Effector memory CD4-positive, alpha-beta T cell (primary cell): ENCODE measurements at places on chromosomes 11 and 22.

GRCh38 chr22:45298934-45299505 is 10.7 kb upstream of the FAM118A start:
- DNase-seq = no peak

GRCh38 chr22:24134090-24134846 is 47.0 kb upstream of the SUSD2 start:
- DNase-seq = peak; percentile 36

DNA sequence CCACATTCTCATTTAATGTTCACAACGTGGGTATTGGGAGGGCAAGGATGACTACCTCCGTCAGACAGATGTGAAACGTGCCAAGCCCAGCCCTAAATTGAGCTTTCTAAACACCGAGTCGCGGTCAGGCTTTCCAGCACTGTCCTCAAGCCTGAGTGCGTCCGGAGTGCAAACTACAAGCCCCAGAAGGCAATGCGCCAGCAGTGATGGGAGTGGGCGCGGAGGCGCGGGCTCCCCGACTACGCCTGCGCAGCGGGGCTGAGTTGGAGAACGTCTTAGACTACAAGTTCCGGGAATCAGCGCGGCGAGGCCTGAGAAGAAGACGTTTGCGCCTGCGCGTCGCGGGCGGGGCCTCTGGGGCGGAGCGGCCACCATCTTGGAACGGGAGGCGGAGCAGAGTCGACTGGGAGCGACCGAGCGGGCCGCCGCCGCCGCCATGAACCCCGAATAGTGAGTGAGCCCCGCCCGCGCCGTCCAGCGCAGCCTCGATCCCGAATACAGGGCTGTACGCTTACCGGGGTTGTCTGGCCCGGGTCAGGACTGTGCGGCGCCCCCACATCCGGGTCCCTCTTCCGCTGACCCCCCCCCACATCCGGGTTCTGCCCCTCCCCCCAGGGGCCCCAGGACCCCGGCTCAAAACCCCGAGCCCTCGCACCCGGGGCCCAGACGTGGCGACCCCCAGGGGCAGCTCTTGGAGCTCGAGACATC is at the start of gene RAB1B:
TSS of gene RAB1B (plus strand) at position 396 of the 708 bp plus-strand sequence. CDS start at position 437, 41 bp downstream.
- DNase-seq = peak; percentile 100

DNA sequence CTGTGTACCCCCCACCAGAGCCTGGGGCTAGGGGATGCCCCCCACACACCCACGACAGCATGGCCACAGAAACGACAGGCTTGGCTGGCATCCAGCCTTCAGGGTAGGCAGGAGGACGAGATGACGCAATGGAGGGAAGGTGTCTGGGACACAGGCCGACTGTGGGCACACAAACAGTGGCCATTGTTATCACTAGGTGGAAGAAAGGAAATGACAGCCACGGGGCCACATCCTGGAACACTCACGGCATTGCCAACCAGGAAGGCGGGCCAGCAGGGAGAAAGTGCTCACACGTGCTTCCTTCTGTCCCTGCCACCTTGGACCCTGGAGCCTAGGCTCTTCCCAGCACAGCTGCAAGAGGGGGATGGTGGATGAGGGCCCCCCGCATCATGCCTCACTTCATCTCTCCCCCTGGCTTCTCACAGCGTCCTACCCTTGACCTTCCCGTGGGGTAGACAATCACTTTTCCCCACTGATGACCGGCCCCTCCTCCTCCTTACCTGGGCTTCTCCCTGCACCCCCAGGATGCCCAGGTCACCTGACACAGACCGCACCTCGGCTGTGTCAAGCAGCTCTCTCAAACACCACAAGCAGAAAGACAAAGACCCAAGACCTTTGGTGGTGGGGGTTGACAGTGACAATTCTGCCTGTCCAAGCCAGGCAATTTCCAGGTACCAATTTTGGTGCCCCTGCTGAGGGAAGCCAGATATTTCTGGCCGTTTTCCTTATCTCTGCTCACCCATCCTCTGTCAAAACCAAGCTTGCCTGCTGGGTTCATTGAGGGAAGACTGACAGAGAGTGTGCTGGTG is 8.6 kb downstream of the PLA2G6 start:
- DNase-seq = peak; percentile 35

DNA sequence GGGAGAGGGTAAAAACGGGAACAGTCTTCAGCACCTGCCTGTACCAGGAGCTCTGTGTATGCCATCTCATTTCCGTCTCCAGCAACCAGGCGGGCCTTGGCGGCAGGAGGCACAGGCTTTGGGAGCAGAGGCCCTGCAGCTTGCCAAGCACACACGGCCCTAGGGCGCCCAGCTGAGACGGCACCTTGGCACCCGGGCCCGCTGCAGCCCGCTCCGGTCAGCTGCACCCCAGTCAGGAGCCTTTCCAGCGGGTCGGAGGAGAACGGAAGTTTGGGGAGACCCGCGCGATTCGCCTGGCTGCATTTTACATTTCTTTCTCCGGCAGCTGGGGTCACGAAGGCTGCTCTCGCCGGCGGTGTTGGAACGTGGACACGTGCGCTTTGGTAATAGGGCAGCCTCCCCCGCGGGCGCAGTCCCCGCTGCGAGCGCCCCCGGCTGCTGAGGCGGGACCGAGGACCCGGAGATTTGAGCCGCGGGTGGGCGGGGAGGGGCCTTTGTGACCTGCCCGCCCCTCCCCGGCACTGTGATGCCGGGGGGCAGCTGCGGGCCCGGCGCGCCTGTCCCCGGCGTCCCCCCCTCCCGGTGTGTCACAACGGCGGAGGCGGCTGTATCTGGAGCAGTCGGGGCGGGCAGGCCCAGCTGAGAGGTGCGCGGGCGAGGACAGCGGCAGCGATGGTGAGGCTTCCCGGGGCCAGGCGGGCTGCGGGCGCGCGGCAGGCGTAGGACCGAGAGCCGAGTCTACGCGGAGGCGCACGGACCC is at the start of gene TUBA8:
TSS of gene TUBA8 (plus strand) at position 616 of the 760 bp plus-strand sequence. CDS start at position 673, 57 bp downstream.
- DNase-seq = no peak

DNA sequence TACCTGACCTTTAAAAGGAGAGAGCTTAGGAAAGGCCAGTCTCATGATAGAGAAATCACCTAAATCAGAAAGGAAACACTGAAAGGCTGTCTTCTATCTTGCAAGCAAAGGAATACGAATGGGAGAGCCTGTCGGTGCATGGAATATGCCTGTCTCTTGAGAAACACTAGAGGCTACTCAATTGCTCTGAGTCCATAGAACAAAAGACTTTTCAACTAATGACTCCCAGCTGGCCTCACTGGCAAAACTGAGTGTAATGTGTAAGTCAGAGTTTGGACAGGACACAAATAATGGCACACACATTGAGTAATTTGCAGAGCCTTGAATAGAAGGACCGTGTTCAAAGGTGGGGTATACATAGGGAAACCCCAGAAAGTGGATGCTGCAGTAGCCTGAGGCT is 171.0 kb upstream of the ARHGAP20 start:
- no peak for DNase-seq

DNA sequence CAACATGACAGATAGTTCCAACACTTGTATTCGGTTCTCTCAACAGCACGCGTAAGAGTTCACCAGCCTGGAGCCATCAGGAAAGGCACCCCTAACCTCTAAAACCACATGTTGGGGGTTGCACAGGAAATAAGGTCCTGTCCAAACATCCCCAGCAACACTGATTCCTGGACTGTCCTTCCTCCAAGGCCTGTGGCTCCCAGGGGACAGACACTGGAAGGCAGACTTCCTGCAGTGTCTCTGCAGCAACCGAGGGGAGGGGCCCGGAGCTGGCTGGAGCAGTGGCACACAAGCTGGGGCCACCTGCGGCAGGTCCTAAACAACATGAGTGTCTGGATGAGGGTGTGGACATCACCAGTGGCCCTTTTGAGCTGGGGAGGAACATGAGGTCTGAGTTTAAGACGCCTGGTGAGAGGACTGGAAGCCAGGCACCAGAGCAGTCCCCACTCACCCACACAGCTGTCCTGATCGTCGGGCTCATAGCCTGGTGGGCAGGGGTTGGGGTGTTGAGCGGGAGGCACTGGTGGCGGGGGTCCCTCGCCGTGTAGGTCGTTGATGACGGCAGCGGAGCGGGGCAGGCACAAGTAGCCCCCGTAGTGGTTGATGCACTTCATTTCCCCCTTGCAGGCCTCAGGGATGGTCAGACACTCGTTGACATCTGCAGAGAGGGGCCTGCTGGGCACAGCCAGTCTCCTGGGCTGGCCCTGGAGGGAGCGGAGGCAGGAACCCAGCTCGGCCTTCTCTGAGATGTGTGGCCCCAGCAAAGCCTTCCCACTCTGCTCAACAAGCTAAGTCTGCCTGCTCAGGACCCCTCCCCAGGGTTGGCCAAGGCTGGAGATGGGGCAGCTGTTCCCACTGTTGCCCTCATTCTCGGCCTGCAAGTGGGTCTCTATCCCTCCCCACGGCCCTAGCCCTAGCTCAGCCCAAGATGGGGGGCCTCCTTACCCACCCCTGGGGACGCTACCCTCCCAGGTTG is 1.6 kb downstream of the EFEMP2 start:
- DNase-seq = no peak

- no peak for DNase-seq
These were observed 160.5 kb upstream of the GRK3 start for GRCh38 chr22:25403811-25404471.

DNA sequence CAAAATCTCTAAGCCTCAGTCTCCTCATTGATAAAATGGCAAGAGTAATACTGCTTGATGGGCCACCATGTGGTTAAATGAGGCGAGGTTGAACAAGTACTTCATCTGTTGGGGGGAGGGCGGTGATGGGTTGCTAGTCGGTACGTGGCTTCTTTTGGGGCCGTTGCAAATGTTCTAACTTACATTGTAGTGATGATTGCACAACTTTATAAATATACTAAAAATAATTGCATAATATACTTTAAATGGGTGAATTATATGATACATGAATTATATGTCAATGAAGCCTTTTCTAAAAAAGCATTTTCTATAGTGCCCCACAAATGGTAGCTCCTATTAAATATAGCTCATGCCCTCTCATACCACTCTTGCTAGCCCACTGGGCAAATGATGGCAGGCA is 6.5 kb downstream of the MS4A8 start:
- DNase-seq = no peak

DNA sequence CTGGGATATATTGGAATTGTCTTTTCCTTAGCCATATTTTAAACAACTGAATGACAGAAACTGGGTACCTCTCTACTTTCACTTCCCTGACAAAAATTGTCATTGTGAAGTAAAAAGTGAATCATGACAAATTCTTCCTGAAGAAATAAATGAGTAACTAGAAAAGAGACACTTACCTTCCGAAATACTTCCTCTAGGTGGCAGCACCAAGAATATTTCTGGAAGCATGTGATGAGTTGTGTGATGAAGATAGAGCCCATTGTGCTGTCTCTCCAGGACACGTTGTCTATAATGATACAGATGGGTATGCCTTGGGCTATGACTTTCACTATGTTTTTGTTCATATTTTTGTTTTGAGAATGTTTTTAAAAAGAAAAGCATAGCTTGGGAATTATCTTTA is 21.5 kb downstream of the CASP4 start:
- no peak for DNase-seq

GRCh38 chr22:39490135-39490798 is 11.8 kb upstream of the MIEF1 start:
- DNase-seq = peak; percentile 41

GRCh38 chr11:87743007-87743406 is 432.2 kb downstream of the RAB38 start:
- no peak for DNase-seq

DNA sequence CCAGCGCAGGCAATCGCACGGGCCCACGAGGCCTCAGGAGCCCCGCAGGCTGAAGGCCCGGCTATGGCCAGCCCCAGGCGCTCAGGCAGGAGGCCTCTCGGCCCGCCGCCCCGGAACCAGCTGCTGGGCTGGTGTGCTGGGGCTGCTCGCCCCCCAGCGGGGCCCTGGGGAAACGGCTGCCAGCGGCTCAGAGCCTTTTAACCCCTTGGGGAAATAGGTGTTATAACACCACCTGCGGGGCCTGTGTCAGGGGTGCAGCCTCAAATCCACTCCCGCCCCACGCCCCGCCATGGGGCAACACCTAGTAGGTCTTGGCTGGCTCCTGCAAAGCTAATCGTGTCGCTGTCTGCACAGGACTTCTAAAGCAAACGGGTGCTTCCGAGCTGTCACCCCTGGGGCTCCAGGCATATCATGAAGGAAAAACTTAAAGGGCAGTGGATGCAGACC is 237.4 kb downstream of the TTC28 start:
- DNase-seq = no peak

DNA sequence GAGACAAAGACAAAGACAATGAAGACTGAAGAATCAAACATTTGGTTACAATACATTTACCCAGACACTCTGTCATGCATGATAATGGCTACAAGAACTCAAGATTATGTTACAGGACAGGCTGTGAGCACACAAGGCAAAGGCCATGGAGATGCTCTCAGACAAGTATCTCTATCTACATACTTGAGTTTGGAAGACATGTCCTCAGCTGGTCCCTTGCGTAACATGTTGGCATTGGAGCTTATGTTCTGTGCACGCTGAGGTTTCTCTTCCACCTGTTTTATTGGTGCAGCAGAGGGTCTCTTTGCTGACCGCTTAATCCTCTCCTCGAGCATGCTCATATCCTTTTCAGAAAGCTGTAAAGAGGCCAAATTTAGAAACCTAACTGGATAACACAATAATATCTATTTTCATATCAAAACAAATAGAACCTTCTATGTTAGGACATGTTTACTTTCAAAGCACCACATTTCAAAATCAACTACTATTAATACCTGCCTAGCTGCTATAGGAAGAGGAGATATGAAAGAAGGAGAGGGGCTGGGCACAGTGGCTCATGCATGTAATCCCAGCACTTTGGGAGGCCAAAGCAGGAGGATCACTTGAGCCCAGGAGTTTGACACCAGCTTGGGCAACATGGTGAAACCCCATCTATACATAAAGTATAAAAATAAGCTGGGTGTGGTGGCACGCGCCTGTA is 41.6 kb downstream of the F2 start:
- DNase-seq = no peak

DNA sequence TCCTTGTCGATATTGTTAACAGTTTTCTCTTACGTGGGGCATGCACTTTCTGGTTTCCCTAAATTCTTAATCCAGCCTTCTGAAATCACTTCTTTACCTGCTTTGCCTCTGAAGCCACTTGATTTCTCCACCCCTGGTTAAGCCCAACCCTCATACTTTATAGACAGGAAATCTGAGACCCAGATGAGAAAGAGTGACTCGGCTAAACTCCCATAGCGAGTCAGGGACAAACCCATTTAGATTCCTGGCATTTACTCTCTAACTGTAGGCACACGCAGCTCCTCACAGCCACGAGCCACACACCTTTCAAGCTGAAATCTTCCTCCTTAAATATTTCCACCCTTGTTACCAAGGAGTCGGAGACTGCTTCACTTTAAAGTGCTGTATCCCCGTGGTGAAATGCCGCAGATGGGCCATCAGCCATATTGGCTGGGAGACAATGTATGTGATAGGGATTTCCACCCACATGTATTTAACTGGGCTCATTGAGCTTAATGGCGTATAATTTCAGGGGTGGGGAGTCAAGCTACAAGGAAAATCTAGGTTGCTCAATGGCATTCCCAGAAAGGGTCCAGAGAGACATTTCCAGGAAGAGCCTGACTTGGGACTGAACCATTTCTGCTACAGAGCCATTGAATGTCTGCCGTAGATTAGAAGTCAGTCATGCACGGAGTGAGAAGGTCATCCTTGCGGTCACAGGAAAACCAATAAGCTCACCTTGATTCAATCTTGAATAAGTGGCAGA is 49.9 kb upstream of the GRK3 start:
- DNase-seq = no peak

GRCh38 chr22:34760276-34761008 is 305.5 kb upstream of the ISX start:
- DNase-seq = no peak
